ENCODE measurements at places on chromosomes 11 and 22.
A peak's percentile ranks its signal among the peaks of the same experiment; 100 is the strongest.

DNA sequence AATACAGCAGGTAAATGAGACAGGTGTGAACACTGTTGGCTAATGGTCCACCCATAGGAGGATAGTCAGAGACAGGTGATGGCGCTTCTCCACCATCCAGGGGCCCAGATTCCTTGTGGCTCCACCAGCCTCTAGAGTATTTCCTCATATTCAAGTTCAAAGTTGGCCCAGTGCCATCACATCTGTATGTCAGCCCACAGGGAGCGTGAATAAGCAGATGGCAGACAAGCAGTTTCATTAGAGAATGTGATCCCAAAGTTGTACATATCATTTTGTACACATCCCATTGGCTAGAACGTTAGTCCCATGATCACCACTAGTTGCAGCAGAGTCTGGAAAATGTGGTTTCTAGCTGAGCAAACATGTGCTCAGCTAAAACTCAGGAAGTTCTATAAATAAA, 11.0 kb upstream of the CWF19L2 start:
- peak; percentile 4 for DNase-seq

DNA sequence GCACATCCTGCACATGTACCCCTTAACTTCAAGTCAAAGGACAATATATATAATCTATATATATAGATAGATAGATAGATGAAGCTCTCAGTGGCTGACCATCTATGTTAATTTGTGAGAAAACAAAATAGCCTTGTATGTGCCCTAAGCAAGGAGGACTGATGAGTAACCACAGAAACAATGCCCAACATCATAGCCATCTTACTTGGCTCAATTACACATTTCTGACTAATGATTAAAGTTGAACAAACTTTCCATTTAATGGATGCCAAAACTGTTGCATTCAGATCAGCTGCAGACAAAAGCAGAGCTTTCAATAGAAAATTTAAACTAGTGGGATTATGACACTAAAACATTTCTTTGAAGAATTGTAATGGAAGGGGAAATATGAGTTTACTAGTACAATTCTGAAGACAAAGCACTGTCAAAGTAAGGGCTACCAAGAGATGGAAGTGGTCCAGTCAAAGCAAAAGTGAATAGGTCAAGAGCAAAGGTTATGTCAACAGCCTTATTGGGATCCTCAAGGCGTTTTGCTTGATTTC, 1188.2 kb upstream of the RAG2 start:
- no peak for DNase-seq

- no peak for DNase-seq
Measured at GRCh38 chr11:72598906-72599305, 75.3 kb downstream of the PDE2A start.

GRCh38 chr11:128667873-128668272, 26.0 kb upstream of the FLI1 start:
- no peak for DNase-seq

GRCh38 chr22:24429411-24430365, 2.3 kb downstream of the ADORA2A start:
- DNase-seq, result peak; percentile 3

- peak; percentile 31 for DNase-seq
Measured at GRCh38 chr11:16946477-16947282, 67.5 kb downstream of the PLEKHA7 start.

GRCh38 chr22:20523086-20523983, 15.9 kb downstream of the MED15 start:
- DNase-seq, result no peak

- no peak for DNase-seq
Measured at GRCh38 chr11:117969160-117969991, 16.8 kb upstream of the IL10RA start.

DNA sequence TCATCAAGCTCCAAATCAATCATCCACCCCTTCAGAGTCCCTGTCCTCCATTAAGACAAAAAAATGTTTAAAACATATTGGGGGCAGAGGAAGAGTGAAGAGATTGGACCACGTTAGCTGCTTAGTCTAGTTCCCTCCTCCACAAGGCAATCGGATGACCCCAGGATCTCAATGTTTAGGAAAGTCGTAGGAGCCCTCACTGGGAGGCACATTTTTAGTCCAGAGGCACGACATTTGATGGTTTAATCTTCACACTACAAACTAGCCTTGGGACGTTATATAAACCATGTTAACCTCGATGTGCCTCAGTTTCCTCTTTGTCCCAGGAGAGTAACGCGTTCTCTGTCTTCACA, 588 bp upstream of the FAT3 start:
- DNase-seq, result no peak

DNA sequence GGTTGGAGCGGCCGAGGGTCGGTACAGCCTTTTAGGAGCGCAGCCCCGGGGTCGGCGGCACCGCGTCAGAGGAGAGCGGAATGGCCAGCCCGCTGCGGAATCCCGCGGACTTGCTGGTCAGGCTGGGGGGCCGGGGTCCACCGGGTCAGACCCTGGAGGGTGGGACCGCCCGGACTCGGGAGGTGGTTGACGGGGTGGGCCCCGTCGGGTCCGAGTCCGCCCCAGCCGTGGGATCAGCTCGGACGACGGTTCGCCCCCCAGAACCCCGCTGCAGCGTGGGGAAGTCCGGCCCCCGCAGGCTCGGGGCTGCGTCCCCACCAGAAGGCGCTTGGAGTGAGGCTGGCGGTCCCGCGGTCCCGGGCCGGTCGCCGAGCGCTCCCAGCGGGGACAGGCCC, 301 bp upstream of the ADM2 start:
- DNase-seq, result no peak

GRCh38 chr22:39241794-39242594, 2.8 kb downstream of the PDGFB start:
- DNase-seq, result no peak

DNA sequence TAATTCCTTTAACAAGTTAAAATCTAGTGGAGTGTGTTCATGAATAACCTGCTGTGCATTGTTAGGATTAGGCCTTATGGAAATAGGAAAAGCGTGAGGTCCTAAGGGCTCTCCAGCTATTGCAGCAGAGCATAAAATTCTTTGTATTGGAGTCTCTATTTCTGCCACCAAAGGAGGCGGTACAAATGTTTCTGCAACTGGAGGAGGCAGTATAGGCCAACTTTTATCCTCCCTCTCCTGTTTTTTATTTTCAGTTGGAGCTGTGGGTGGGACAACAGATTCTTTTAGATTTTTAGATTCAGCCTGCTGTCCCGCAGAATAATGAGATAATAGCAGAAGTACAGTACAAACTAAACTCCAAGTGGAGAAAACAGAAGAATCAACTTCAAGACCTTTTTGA, 26.2 kb downstream of the OR10A6 start:
- no peak for DNase-seq

GRCh38 chr11:43983221-43983810, 40.9 kb downstream of the C11orf96 start:
- no peak for DNase-seq

- no peak for DNase-seq
Measured at GRCh38 chr11:28491431-28491830, 383.2 kb downstream of the METTL15 start.

GRCh38 chr22:47290706-47291430, 528.4 kb downstream of the TBC1D22A start:
- DNase-seq, result no peak

GRCh38 chr22:36770513-36771231, 5.2 kb downstream of the IFT27 start:
- DNase-seq, result no peak

- no peak for DNase-seq
Measured at GRCh38 chr11:2367266-2368160, 9.6 kb upstream of the CD81 start.

DNA sequence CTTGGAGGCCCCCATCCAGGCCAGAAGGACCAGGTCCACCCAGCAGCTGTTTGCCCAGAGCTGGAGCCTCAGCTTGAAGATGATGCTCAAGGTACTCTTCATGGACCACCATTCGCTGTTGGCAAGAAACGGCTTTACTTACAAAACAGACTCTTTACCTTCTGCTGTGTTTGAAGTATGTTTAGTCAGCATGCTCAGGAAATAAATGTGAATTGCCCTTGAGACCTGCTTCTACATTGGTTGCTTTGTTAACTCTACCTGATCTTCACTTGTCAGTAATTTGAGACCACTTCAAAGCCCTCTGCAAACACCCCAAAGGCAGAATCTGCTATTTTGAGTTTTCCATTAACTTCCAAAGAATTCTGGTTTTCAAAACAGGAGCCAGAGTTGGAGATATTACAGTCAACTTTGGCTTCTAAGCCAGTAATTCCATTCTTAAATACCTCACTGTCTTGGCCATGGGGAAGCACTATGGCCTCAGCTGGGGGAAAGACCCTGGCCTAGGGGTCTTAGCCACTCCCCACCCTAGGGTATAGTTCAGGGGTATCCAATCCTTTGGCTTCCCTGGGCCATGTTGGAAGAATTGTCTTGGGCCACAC, 2.7 kb downstream of the UQCR10 start:
- no peak for DNase-seq

All from NCI-H1105 (cell line).